ENCODE measurements at places on chromosomes 13 and 19.

DNA sequence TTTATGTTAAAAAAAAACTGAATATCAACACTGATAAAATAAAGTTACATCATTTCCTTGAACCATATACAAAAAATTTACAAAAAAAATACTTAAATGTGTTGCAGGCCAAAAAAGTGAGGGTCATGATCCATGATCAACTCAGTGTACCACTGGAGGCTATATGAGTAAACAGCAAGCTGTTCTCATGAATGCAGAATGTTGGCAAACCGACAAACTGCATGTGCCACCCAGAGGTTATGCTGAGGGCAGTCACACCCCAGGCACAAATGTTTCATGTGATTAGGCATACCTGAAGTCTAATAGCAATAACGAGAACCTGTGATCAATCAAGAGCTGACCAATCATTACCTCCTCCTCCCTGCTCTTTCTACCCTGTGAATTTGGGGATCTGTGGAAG lies 91.9 kb downstream of the ZNF431 start:
- DNase-seq, result no peak

GRCh38 chr19:41735071-41735600 lies 20.2 kb upstream of the CEACAM6 start:
- no peak for DNase-seq

- DNase-seq, result no peak
These were observed 10.5 kb downstream of the PLEKHF1 start for GRCh38 chr19:29675650-29676186.

DNA sequence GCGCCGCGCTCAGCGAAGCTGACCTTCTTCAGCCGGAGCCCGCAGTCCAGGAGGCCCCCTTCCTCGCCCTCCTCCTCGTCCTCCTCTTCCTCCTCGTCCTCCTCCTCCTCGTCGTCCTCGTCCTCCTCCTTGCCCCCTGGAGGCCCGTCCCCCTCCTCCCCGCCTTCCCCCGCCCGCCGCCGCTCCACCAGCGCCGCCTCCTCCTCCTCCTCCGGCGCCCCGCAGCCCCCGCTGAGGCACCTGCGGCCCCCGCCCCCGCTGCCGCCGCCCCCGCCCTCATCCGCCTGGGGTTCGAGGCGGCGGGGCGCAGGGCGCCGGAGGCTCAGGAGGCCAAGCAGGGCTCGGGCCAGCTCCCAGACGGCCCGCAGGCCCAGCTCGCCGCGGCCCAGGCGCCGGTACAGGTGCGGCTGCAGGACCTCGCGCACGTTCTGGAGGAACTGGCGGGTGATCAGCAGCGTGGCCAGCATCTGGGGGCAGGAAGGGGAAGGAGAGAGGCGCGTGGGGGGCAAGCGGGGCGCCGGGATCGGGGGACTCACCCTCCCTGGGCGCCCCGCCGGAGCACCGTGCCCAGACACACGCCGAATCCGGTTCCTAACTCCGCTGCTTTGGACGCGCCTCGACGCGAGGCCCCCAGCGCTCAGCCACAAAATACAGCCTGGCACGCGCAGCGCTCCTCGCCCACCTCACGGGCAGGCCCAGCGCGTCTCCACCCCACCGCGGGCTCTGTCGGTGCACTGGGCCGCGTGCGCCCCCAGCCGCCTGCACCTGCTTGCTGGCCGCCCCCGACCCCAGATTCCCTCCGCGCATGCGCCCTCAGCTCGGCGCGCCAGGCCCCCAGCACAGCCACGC lies 5.9 kb downstream of the ANO8 start:
- DNase-seq, result no peak

DNA sequence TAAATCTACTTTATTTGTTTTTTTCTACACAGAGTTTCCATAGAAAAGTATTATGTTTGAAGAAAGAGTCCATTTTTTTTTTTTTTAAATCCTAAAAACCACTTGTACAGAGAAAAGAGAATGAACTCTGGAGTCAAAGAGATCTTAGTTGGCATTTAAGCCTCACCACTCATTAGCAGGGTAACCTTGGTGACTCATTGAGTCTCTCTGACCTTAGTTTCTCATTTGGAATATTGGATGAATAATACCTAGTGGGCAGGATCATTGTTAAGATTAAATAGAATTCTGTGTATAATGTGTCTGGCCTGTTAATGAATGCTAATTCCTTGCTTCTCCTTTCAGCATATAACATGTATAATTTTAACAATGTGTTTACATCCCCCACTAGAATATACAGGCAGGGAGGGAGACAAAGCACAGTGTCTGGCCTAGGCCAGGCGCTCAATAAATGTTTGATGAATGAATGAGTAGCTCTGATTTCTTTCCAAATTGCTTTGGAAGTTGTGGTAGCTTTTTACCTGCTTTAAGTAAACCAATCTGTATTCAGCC lies 48.7 kb upstream of the MYCBP2 start:
- no peak for DNase-seq

DNA sequence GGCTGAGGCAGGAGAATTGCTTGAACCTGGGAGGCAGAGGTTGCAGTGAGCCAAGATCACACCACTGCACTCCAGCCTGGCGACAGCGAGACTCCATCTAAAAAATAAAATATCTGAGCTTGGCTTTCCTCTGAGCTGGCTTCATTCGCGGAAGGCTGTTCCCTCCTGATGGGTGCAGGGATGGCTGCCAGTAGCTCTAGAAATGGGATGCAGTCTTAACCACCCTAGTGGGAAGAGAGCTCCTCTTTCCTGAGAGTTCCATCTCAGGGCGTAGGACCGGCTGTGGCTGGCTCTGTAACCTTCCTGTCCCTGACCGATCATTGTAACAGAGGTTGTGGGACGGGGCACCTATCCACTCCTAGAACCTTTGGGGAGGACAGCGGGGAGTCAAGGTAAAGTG lies 32.4 kb downstream of the PPP1R37 start:
- DNase-seq, result no peak

GRCh38 chr19:35693835-35694599 lies 10.3 kb upstream of the ZBTB32 start:
- DNase-seq, result no peak

GRCh38 chr19:22945560-22945959 lies 57.4 kb downstream of the ZNF728 start:
- no peak for DNase-seq

DNA sequence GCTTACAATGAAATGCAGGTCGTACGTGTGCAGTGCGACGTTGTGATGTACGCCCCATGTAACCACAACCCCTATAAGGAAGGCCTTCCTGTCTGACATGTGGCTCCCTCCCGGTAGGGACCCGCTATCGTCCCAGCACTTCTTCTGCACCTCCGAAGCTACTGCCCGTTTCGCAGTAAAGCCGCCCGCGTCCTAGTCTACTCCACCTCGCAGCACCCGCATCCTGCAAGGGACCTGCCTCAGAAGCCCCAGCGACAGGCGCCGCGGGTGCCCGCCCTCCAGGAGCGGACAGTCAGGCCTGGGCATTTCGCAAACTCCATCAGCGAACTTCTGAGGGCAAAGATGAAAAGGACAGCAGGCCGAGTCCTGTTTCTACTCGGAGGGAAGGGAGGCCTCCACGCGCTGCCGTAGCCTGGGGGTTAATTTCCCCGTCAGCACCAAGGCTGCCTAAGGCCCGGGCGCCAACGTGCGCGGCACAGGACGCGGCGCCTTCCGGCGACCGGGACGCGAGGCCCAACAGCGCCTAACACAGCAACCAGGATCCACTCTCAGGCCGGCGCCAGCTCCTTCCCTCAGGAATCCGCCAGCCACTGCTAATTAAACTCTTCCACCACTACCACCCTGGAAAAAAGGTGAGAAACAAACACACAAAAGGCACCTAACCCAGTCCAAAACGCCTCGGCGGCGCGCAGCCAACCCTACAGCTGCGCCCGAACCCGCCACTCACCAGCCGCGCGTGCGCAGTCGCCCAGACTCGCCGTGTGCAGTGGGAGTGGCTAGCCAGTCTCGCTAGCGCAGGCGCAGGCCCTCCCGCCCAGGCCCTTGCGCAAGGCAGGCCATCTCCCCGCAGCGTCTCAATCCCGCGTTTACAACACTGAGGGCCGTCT lies at the start of gene EEF1AKMT1:
Gene EEF1AKMT1 (minus strand): TSS at position 768 of the 887 bp plus-strand sequence. CDS start 16,363 bp downstream, outside the sequence.
- peak; percentile 39 for DNase-seq

- DNase-seq, result peak; percentile 39
These were observed 113.8 kb downstream of the TBC1D4 start for GRCh38 chr13:75368167-75368566.

DNA sequence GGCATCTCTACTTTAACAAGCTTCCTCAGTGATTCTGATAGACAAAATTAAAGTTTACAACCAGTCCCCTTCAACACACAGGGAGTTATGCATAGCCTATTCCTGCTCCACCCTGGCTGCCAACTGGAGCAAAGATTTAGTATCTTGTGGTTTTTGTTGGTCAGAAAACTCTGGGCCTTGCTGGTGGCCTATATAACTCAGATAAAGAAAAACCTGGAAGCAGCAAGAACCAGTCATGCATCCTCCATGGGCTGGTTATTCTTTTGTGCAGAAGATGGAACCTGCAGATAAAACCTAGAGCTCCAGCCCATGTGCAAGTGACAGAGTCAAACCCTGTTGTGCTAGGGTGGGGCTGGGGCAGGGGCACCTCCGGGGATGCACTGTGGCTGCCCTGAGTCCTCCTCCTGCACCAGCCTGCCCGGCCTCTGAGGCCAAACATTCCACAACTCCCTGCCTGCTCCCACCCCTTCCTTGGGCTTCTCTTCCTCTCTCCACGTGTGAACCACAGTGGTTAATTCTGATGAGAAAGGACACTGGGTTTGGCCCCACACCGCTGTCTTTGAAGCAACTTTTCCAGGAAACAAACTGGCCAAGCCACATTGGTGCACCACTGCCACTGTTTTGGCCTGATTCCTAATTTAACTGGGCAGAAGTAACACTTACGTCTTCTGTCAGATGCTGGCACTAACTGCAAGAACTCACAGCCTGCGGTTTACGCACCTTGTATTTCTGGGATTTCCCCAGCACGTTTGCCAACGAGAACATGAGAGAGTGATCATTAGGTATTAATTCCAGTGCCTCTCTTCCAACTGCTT lies 23.3 kb upstream of the GGACT start:
- no peak for DNase-seq

- DNase-seq, result no peak
These were observed 64.0 kb downstream of the ATP11A start for GRCh38 chr13:112753833-112754232.

DNA sequence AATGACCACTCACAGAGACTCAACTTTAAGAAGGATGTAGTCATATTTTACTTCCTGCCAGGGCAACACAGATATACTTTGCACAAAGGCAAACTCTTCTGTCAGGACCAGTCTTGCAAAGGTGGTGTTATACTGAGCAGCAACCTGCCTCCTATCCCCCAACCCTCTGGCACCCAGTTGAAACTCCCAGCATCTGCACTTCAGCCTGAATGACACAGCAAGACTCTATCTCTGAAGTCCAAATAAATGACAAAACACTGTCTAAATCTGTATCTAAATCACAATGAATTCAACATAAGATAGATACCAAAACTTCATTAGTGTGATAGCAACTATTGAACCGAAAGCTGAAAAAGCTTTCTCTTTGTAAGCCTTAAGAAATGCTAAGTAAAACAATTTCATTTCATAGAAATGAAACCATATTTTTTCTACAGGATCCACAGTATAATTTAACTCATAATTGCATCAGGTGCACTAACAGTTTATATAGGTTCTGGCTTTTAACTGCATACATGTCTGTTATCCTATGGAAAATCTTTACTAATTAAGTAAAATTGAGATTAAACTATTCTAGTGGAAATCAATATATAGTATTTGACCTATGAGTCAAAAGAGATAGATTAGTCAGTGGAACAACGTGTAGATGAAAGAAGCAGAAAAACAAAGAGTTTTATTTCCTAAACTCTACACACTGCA lies 163.7 kb downstream of the TBC1D4 start:
- DNase-seq, result no peak

GRCh38 chr19:34974646-34975045 lies 10.6 kb upstream of the ZNF792 start:
- no peak for DNase-seq

DNA sequence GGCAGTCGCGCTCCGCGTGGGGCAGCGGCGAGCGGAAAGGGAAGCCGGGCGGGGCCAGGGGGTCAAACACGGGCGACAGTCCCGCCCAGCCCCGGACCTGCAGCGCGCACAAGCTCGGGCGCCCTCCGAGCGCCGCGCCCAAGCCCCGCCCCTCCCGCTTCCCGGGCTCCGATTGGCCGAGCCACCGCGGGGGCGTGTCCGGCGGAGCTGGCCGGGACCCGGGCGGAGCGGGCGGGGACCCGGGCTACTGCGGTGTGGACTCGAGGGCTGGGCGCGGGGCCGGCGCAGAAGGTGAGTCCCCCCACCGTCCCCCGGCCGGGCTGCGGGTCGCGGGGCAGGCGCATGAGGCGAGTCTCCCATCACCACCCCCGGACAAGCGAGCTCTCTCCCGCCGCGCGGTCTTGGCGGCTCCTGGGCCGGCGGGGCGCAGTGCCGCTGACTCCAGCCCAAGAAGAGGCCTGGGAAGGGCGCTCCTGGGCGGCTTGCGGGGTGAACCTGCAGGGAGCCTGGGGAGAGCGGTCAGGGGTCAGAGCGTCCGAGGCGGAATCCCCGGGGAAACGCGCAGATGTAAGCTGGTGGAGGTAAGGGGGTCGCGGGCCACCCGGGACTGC lies at the start of gene PLEKHF1:
Gene PLEKHF1 (plus strand): TSS at position 247 of the 611 bp plus-strand sequence. CDS start 8,379 bp downstream, outside the sequence.
- no peak for DNase-seq

- no peak for DNase-seq
These were observed 137.9 kb downstream of the PCDH20 start for GRCh38 chr13:61277586-61278276.

DNA sequence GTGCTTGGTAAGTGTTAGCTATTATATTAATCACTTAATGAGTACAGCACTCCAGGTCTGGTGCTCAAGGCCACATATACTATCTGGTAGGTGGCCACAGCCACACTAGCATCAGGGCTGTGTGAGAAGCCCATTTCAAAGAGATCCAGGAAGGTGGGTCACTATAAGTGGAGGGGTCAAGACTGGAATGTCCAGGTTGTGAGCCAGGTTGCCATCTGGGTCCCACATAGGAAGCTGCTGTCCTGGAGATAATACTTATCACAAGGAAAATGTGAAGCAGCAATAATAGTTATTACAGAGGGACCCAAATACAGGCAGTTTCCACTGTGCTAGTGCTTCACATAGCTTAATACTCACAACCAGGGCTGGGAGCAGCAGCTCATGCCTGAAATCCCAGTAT lies 13.1 kb downstream of the C19orf47 start:
- no peak for DNase-seq

DNA sequence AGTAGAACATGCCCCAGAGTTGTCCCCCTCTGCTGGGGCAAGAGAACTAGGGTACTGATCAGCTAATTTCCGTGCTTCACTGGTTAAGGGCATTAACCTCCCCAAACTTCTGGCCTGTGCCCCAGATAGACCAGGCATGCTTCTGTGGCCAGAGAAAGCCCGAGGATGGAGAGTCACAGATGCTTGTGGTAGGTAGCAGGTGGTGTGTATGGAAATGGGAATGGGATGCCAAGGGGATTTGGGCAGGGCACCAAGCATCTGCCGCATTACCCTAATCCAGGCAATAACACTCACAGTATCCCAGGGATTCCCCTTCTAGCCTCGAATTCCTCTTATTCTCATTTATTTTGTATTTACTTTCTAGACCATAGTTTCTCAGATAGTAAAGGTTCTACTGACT lies 124.8 kb upstream of the KLF12 start:
- no peak for DNase-seq

Measured in BJ (cell line).